ENCODE measurements at places on chromosomes 1 and 21. TPM values are rescaled to one million over a fixed set of nuclear protein-coding genes. Genes with fewer than 3 reads are reported as not detected.

Gene HSD3B1
- total RNA-seq: not detected

Gene FALEC
- not detected for total RNA-seq

GRCh38 chr1:150021191-150021694 lies 10.7 kb upstream of the OTUD7B start:
- no peak for DNase-seq

DNA sequence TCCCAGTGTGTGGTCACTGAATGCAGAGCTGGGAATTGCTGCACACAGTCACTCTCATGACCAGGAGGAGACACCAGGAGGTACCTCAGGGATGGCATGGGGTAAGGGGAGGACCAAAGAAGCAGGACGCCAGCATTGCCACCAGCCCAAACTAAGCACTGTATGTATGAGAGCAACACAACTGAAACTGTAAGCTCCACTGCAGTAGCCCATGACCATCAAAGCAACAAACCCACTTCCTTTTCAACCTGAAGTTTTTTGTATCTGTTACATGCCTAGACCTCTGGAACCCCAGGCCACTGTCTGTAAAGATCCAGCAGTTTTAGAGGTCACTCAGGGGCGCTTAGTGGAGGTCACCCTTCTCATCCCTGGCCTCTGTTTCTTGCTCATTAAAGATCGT lies 164.3 kb downstream of the SETD4 start:
- DNase-seq: no peak

Data from activated CD8-positive, alpha-beta memory T cell treated with anti-CD3 and anti-CD28 coated beads, Interleukin-2, amount 10 ng/mL, durations not matched to agents 7 days and 5 days (primary cell).